Activated CD4-positive, CD25-positive, alpha-beta regulatory T cell treated with anti-CD3 and anti-CD28 coated beads, Interleukin-2, amount 50 U/mL, for 16 hours (primary cell): ENCODE measurements at places on chromosomes 16 and 17.

DNA sequence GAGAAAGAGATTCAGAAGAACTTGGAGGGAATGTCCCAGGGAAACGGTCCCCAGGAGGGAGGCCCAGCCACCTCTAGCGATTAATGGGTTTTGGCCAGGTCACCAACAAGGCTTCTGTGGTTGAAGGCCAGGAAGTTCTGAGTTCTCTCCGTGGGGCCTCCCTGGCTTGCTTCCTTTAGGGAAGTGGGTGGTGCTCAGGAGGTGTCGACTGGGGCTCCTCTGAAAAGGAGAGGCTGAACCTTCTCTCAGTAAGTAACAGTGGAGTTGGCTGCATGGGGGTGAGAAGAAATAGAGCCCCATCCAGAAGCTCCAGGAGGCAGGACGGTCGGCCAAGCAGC is 77.1 kb upstream of the GSE1 start:
- no peak for DNase-seq

DNA sequence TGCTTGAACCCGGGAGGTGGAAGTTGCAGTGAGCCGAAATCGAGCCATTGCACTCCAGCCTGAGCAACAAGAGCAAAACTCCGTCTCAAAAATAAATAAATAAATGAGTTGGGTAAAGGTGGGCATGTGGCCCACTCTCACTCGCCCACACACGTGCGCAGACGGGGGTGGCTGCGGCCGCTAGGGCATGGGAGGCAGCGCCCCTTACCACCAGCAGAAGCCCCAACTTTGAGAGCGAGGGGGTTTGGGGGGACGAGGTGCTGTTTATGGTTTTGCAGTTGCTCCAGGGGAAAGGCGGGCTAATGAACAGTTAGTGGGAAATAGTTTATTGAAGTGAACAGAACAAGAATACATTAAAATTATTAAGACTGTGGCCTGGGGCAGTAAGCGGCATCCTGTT is 14.9 kb upstream of the RBFOX3 start:
- DNase-seq, result no peak

DNA sequence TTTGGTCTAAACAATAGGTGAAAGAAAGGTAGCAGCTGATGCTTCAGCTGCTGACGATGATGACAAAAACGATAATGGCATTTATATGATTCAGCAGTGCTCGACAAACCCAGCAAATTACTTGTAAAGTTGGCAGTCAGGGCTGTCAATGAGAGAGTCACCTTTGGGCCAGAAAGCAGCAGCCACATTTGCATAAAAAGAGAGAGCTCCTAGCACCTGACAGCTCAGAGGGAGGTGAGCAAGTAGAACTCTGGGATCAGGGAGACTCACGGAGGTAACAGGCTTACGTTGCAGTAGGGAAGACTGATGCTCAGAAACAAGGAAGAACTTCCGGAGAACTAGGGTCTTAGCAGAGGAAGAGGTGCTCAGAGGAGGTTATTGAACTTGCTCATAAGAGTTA is 291.9 kb upstream of the ZFHX3 start:
- no peak for DNase-seq

GRCh38 chr17:51261024-51261963 is 948 bp downstream of the UTP18 start:
- DNase-seq, result peak; percentile 64

GRCh38 chr16:72939247-72939646 is 108.7 kb downstream of the ZFHX3 start:
- DNase-seq, result no peak

DNA sequence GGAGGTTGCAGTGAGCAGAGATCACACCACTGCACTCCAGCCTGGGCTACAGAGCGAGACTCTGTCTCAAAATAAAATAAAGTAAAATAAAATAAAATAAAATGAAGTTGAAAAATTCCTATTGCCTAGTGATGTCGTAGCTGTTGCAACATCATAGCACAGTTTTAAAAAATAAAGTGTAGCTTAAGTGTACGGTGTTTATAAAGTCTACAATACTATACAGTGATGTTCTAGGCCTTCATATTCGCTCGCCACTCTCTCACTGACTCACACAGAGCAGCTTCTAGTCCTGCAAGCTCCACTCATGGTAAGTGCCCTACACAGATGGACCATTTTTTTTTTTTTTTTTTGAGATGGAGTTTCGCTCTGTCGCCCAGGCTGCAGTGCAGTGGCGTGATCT is 43.5 kb upstream of the MNT start:
- no peak for DNase-seq

GRCh38 chr17:34665150-34665806 is 85.9 kb downstream of the TMEM132E start:
- DNase-seq, result no peak

- peak; percentile 80 for DNase-seq
These were observed at the start of gene FUS for GRCh38 chr16:31179747-31180459. Gene FUS, plus strand, starts transcription at chr16:31180139. Its CDS starts 76 bp downstream, at chr16:31180215.

DNA sequence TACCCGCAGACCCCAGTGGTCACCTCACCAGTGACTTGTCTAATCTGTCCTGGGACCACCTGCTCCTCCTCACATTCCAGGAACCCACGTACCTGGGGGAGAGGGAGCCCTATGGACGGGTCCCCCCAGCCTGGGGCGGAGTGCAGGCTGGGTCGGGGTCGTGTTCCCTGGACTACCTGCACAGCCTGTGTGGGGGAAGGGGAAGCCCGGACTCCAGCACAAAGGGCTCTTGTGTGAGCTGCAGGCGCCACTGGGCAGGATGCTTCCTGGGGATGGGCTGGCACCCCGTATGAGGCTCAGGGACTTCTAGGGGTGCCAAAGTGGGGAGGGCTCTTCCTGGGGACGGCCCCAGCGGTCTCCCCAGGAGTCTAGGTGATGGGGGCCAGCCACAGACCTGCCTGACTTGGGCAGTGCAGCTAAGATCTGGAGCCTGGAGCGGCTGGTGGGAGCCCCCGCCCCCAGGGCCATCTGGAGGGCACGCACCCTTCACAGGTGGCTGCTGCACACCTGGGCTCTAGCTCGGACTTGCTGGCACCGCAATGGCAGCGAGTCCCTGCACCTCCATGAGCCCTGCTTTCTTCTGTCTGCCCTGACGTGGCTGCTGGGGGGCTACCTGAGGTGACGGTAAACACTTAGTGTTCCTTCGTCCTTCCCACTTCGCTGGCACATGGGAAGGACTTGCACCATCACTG is 7.5 kb downstream of the VASN start:
- no peak for DNase-seq

GRCh38 chr17:32227910-32228309 is 37.7 kb upstream of the RHBDL3 start:
- DNase-seq, result no peak

- DNase-seq, result no peak
These were observed 9.0 kb downstream of the STAT5B start for GRCh38 chr17:42266918-42267766.

- no peak for DNase-seq
These were observed 21.6 kb upstream of the TNRC6C start for GRCh38 chr17:77936881-77937280.

DNA sequence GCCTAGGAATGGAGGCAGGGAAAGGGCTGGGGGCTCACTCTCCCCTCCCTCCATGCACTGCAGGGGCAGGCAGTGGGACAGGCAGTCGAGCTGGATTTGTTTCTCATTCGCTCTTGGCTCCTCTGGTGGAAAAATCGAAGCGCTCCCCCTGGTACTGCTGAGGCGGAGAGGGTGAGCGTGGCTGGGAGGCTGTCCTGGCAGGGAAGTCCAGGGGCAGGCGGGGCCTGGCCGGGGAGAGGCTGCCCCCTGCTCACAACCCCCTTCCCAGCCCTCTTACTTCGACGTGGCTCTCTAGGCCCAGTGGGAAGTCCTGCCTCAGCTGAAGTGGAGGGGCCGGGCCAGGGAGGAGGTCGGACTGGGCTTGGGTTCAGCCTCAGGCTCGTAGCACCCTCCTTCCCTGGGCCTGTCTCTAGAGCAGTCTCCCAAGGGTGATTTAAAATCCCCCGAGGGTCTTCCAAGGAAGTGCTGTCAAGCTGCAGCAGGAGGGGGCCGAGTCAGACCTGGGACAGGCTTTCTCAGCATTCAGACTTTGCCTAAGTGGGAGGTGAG is 16.5 kb upstream of the TMEM92 start:
- DNase-seq, result no peak

- peak; percentile 11 for DNase-seq
These were observed 15.5 kb downstream of the CDH1 start for GRCh38 chr16:68752602-68753001.

- no peak for DNase-seq
These were observed 200.5 kb upstream of the CHMP6 start for GRCh38 chr17:80790981-80791742.

DNA sequence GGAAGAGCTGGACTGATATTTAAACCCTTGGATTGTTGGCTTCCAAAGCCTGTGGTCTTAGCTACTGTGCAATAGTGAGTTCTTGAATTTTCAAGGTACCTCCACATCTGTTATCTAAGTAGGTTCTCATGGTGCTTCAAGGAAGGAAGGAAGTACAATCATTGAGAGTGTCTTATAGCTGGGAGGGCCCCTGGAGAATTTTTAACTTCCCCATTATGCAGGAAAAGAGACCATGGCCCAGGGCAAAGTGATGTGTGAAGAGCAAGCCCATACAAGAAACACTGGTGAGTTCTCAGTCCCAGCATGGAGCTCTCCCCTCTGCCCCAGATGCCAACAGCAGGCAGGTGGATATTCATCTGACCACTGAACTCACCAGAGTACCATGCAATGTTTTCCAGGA is 169.0 kb upstream of the IRX6 start:
- no peak for DNase-seq

- no peak for DNase-seq
These were observed 284.3 kb upstream of the CDH11 start for GRCh38 chr16:65406116-65406515.

GRCh38 chr16:56749672-56750491 is 20.0 kb downstream of the NUP93 start:
- DNase-seq, result no peak

DNA sequence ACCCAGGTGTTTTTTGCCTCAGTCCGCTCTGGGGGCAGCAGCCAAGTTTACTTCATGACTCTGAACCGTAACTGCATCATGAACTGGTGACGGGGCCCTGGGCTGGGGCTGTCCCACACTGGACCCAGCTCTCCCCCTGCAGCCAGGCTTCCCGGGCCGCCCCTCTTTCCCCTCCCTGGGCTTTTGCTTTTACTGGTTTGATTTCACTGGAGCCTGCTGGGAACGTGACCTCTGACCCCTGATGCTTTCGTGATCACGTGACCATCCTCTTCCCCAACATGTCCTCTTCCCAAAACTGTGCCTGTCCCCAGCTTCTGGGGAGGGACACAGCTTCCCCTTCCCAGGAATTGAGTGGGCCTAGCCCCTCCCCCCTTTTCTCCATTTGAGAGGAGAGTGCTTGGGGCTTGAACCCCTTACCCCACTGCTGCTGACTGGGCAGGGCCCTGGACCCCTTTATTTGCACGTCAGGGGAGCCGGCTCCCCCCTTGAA is 2.1 kb upstream of the C17orf107 start:
- DNase-seq, result no peak

DNA sequence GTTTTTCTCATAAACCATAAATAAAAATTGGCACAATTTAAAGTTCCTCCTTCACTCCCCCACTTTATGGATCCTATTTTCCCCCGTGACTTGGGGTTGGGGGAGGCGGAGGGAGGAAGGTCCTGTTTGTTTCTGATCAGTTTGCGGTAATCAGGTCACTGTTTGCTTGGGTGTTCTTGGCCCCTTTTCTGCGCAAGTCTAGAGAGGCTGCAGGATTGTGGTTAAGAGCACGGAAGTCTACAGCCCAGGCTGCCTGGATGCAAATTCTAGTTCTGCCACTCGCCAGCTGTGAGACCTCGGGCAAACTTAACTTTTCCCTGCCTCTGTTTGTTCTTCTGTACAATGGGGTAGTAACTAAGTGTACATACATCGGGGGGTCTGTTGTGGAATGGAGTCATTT is 12.1 kb downstream of the ATP2C2 start:
- DNase-seq, result no peak

GRCh38 chr16:3671424-3671823 is 16.9 kb downstream of the DNASE1 start:
- DNase-seq, result no peak

DNA sequence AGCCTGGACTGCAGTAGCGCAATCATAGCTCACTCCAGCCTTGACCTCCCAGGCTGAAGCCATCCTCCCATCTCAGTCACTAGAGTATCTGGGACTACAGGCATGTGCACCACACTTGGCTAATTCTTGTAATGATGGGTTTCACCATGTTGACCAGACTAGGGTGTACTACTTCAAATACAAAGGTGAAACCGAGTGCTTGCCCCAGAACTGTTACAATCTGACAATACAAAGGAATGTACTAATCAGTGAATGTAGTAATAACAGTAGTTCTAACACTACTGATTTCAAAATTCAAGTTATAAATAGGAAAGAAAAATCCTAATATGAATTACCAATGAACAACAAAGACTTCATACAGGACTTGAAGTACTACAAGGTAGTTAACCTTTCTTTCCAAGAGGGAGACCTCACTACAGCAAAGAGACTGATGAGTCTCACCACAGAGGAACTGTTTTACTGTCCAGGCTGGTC is 24.4 kb downstream of the CRK start:
- no peak for DNase-seq

DNA sequence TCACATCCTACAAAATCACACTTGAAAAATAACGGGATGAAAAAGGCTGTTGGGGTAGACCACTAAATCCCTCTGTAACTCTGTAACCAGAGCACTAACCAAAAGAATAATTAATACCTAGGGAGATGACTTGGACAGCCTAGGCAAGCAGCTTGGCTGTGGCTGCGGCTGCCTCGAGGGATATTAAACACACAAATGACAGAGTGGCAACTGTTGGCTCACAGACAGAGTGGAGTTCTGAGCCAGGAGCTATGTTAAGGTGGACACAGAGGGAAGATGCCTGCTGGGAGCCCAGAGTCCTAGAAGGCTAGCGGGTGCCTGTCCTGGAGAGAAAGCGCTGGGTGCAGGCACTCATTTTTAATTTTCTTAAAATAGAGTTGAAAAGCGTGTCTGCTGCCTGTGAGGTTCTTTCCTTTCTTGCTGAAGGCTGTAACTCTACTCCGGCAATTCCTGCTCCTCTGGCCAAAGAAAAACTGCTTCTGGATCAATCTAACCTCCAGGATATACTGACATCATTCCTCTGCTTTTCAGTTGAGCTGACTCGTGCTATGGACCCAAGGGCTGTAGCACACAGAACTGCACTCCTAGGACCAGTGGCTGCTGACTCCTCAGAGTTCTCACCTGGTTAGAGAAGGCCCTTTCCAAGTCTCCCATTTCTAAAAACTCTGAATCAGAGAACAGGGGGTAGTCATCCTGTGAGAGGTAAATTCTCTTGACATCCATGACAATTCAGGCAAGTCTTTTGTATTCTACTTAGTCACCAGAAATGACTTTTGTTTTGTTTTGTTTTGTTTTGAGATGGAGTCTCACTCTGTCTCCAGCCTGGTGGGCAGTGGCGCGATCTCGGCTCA is 147.9 kb downstream of the STX8 start:
- DNase-seq, result no peak

GRCh38 chr17:28738680-28739384 is 5.0 kb upstream of the TRAF4 start:
- DNase-seq, result no peak

DNA sequence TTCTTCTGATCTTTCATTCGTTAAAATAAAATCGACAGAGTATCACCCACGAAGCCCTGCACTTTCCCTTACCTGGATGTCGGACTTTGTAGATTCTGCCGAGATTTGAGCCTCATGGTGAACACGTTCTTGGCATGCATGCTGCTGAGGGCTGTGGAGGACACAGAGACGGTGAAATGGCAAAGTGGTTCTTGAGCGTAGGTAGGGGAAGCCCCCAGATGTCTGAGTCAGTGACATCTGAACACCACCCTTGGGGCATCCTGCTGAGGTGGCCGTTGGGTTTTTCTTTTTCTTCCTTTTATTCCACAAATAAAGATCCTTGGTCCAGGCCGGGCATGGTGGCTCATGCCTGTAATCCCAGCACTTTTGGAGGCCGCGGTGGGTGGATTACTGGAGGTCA is 33.9 kb downstream of the NOS2 start:
- no peak for DNase-seq
